Anterior cingulate cortex (tissue), 58 donors: ENCODE measurements at places on chromosomes 5 and 9.

DNA sequence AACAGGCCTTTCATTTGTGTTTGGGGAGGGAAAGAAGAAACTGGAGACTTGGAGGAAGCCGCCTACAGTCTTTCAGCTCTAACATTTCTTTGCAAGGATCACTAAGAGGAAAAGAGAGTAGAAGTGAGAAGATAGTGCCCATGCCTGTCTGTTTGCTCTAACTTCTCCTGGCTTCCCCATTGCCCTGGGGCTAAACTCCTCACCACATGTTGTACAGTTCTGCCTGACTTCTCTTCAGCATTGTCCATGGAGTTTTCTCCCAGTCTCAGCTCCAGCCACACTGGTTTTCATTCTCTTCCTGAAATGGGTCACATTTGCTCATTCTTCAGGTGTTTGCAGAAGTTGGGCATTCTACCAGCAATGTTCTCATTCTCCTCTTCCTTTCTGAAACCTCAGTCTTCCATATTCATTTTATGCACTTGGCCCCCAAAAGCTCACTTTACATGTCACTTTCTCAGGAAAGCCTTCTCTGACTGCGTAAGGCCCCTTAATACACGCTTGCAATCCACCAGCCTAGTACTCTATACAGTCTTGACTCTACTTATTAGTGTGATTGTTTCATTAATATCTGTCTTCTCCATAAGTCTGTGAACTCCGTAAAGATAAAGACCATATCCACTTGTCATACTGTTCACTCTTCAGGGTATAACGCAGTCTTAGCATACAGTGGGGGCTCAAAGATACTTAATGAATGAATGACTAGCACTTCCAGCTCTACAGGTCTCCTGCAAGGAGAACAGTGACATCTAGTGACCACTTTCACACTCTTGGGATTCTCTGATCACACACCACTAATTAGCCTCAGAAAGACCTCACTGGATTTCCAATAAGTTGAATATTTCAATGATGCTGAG is 40.2 kb upstream of the TRIM32 start:
- DNase-seq: no peak

DNA sequence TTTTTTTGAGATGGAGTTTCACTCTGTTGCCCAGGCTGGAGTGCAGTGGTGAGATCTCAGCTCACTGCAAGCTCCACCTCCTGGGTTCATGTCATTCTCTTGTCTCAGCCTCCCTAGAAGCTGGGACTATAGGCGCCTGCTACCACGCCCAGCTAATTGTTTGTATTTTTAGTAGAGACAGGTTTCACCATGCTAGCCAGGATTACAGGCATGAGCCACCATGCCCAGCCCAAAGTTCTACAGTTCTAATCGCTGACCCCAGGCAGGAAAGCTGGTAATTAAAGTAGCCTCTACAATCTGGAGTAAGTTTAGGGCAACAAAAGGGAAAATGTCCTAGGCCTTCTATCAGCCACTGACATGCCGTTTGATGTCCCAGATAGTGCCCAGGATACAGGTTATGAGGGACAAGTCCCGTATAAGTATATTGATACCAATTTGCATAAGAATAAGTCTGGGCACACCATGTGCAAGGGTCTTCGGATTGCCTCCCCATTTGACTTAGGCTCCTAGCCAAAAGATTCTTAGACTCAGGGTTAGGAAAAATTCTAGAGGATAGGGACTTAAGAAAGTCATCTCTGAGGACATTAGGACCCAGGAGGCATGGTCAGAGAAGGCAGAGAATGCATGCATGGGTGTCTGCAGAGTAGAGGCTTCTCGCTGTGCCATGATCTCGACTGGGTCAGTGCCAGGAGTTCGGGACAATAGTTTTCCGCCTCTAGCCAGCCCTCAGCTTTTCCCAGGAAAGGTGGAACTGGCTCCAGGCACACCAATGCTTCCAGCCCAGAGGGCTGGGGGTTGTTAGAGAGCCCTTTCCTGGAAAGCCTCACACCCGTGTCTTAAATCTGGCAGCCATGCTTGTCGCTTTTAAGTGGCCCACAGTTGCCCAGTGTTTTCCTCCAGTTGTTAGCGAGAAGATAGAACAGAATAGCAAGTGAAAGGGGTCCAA is 1111.1 kb downstream of the TAF11L14 start:
- no peak for DNase-seq

DNA sequence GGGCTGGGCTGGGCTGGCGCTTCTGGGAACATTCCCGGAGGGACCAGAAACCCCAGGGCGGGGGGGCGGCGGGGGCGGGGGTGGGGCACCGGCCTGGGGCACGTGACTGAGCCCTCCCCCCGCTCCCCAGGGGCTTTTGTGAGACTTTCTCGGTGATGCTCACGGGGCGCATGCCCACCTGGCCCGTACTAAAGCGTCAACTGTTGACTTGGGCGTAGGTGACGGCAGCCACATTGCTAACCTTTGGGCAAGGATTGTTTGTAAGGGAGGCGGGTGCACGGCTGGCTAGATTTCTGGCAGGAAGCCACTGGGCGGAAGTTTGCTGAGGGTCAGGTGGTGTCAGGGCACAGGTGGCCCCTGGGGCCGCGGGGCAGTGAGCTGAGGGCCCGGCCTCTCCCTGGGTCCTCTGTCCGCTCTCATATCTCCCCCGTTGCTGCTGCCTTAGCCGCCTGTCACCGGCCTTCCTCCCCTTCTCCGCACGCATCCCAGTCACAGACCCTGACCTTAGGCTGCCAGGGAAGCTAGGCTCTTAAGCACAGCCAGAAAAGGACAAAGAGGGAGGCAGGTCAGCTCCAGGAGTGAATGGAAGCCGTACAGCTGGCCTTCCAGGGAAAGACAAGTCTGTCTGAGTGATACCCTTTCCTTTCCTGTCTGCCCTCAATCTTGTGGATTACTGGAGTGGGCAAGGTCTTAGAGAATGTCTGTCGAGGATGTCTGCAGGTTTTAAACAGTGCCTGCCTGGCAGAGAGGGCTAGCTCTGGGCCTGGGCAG is 812 bp downstream of the CACFD1 start:
- DNase-seq: no peak

DNA sequence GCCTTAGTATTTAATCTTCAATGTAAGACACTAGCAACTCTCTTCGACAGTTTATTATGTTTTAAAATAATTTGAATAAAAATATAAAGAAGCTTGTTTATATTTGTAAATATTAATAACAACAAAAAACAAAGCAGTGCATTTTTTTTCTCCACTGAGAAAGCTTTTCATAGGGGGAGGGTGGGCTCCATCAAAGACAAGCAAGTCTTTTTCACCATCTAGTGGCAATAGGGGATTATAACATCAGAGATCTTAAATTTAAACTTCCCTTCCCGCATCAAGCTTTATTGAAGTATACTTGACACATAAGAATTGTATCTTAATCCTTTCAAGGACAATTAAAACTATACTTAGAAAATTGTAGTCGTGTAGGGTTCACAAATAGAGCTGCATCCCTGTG is 9.3 kb upstream of the OR13F1 start:
- DNase-seq: no peak

GRCh38 chr5:139226131-139226530 is 28.0 kb upstream of the SIL1 start:
- DNase-seq: no peak

GRCh38 chr5:16457451-16457850 is 8.1 kb downstream of the ZNF622 start:
- DNase-seq: no peak
